ENCODE measurements at places on chromosomes 6 and 20.

GRCh38 chr20:22389836-22390542 lies 194.4 kb downstream of the FOXA2 start:
- no peak for DNase-seq

GRCh38 chr6:27829453-27830211 lies 82.6 kb downstream of the OR2B2 start:
- no peak for DNase-seq

DNA sequence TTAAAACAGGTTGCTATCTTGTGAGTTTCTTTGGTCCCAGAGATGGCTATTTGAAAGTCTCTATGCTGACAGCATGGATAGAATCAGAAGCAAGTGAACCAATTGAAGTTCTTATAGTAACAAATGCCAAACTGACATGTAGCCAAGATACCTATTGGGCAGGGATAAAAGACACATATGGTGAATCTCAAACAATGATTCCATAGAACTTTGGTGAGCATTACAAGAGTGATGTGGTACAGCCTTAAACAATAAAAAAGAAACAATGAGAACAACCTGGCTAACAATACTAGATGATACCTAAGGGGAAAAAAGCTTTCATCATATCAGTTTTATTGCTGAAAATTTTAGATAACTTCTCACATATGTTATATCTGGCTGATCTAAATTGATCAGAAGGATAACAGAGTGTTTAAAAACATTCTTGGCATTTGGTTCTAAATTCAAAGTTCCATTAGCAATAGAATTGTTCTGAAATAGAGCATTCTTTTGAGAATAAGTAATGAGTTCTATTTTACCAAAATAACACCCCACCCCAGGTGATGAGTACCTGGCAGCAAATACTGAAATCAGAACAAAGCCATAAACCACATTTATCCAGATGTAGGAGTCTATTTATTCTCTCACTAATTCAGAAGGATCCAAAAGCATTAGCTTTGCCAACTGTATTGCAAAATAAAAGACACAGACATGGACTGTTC lies 5.8 kb upstream of the HMGCLL1 start:
- DNase-seq, result no peak

DNA sequence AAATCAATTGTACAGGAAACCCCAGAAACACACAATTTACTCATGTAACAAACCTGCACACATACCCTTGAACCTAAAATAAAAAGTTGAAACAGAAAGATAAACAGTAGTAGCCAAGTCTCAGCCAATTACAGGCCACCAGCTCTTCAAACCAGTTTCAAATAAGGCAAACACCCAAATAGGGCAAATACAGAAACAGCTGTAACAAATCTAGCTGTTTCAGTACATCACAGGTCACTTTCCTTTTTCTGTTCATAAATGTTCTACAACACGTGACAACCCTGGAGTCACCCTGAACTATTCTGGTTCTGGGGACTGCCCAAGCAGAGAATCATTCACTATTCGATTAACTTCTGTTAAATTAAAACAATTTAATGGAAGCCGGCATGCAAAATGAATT lies 329.0 kb downstream of the GJA1 start:
- no peak for DNase-seq

- DNase-seq, result no peak
Measured at GRCh38 chr20:55530763-55531162, 474.6 kb downstream of the CBLN4 start.

- DNase-seq, result no peak
Measured at GRCh38 chr6:56657354-56657753, 14.7 kb upstream of the DST start.
